ENCODE measurements at places on chromosomes 3 and 15.

GRCh38 chr3:98900265-98901118 is 1.0 kb downstream of the DCBLD2 start:
- DNase-seq = peak; percentile 1

GRCh38 chr3:197139586-197139985 is 110.0 kb upstream of the MELTF start:
- DNase-seq = no peak

GRCh38 chr15:87639305-87640011 is 617.1 kb downstream of the NTRK3 start:
- no peak for DNase-seq

DNA sequence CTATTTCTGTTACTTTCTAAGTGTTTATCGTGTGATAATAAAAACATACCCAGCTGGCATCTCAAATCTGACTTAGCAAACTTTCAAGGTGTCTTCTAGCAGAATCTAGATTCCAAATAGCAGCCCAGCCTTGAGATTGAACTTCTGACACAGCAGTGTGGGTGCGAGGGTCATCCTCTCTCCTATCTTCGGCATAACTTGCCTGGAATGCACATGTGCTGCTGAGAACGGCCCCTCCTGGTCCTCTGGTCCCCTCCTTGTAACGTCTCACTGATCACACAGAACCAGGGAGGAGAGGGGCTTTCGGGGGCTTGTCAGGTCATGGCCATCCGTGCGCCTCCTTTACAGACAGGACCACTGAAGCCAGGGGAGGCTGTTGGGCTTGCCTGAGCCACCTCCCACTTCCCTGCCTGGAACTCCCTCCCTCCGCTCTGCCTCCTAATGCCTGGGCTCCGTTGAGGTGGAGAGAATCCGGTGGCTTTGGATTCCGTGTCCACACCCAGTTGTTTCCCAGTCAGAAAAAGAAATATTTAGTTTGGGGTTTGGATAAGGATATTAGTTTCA is 344.4 kb upstream of the C2CD4B start:
- DNase-seq = no peak

- DNase-seq = no peak
Measured at GRCh38 chr3:87236093-87236492, 9.0 kb downstream of the CHMP2B start.

All from hematopoietic multipotent progenitor cell (in vitro differentiated cells).